Inflammatory macrophage (primary cell): ENCODE measurements at places on chromosomes 13 and 19.

DNA sequence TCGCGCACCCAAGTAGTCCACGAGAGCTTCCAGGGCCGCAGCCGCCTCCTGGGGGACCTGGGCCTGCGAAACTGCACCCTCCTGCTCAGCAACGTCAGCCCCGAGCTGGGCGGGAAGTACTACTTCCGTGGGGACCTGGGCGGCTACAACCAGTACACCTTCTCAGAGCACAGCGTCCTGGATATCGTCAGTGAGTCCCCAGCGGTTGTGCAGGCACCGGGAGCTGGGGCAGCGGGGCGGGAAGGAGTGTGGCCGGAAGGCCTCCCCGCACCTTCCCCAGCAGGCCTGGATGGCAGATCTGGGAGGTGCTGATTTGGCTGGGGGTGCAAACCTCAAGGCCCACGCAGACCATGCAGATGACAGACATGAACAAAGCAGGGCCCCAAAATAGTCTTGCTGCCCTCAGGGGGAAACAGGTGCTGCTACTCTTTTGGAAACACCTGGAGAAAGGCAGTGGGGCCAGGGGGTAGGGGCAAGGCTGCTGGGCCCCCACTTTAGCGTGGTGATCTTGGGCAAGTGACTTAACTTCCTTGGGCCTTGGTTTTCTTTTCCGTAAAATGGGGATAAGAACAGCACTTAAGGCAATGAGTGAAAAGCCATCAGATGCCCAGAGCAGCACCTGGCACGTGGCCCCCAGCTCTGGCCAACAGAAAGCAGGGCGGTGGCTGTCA is 4.0 kb downstream of the MAG start:
- no peak for DNase-seq

- no peak for DNase-seq
These were observed 315.0 kb upstream of the SPRY2 start for GRCh38 chr13:80655778-80656511.

DNA sequence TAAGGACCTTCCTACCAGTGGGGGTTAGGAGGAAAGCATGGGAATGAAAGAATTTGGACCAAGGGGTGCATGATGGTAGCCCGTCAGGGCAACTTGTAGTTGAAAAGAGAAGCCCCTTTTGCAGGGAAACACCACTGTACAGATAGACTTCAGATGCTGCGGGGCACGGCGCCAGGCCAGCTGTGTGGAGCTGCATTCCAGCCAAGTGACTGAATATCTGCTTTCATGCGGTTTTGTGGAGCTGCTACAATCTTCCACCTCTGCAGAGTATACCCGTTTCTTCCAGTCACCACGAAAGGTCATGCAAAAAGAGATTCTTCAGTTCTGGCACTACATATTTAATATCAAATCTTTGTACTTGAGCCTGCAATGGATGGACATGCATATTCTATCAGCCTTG is 104.7 kb downstream of the RGCC start:
- DNase-seq, result no peak

DNA sequence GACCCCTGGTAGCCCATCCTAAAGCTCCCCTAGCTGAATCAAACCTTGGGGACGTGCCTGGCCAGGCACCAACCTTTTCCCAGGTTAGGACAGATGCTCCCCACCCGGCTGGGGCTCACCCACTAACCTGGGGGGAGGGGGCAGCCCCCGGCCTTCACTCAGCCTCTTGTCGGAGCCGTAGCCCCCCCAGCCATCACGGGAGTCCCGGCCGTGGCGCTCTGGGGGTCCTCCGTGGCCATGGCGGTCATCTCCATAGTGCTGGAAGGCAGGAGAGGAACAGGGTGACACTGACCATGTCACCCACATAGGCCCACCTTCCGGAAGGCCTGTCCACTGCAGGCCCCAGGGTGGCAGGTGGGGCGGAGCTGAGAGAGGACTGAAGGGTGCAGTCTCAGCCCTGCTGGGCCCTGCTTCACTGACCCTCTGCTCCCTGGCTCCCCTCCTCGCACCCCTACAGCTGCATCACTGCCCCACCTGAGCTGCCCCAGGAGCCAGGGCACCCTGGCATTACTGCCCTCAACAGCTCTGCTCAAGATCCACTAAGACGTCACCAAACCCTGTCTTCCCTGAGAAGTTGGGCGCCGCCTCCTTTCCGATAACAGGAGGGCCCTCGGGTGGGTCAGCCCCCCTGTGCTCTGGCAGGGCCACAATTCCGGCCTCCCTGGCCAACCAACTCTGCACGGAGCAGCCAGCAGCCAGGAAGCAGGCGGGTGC is 22.6 kb upstream of the TINCR start:
- DNase-seq, result no peak

- no peak for DNase-seq
These were observed 60.2 kb downstream of the THSD1 start for GRCh38 chr13:52345631-52346251.

GRCh38 chr19:48396824-48397176 is 3.3 kb downstream of the GRIN2D start:
- no peak for DNase-seq

DNA sequence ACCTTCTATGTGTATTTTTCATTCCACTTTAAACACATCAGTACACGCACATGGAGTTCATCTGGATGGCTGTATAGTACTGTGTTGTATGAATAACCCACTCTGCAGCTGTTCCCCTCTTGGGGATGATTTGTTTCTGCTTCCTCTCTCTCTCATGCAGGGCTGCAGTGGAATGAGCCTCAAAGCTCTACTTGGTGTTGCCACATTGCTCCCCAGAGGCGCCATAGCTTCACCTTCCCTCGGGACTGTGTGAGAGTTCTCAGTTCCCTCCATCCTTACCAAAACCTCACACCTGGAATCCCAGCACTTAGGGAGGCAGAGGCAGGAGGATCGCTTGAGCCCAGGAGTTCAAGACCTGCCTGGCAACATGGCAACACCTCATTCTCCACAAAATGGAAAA is 28.4 kb upstream of the GPR183 start:
- DNase-seq, result no peak

DNA sequence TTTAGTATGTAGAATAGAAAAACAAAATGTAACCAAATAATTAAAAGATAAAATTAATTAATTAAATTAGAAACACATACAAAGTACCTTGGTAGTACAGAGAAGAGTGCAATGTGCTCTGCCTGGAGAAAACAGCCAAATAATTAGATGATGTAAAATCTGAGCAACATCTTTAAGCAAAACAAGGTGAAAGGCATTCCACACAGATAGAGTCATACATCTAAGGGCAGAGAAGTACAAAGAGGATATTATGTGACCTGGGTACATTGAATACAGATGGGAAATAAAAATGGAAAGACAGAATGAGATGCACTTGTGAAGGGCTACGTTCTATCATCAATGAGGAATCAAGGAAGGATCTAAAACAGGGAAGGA is 25.2 kb upstream of the FNDC3A start:
- DNase-seq, result no peak

DNA sequence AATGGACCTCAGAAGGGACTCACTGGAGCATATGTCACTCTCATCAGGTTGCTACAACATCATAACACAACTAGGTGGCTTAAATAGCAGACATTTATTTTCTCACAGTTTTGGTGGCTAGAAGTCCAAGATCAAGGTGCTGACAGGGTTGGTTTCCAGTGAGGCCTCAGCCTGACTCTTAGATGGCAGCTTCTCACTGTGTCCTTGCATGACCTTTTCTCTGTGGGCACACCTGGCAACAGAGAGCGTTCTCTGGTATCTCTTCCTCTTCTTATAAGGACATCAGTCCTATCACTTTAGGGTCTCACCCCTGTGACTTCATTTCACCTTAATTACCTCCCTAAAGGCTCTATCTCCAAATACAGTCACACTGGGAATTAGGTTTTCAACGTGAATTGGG is 74.5 kb downstream of the CYSLTR2 start:
- no peak for DNase-seq

GRCh38 chr13:31894931-31895330 is 136.6 kb upstream of the FRY start:
- no peak for DNase-seq

DNA sequence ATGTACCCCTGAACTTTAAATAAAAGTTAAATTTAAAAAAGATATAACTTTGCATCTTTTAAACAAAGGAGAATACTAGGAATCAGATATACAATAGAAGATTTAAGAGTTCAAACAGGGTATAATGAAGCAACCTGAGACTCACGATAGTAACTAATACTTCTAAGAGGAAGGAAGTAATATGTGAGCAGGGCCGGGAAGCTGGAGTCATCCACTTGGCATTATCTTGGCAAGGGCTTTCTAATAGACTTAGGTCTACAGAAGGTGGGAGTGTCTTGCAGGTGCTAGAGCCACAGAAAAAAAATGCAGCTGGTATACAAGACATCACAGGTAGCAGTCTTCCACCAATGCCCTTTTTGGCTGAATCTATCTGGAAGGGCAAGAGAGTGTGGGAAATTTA is 231.9 kb downstream of the KCTD12 start:
- DNase-seq, result no peak

DNA sequence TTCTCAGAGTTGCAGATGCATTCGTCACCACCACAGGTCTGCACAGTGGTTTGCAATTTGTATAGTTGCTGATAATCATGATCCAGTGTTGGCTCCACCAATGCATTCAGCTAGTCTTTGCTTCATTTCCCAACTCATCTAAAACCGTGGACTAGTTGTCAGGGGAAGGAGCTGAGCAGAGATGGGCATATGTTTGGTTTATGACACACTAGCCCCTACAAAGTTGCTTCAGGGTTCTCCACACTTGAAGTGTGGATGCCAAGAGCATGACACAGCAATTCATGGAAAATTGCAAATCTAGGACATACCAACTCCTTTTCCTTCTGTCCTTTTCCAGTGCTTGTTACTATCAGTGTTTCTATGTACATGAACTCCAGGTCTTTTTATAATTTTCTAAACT is 168.0 kb downstream of the TNFSF13B start:
- no peak for DNase-seq

DNA sequence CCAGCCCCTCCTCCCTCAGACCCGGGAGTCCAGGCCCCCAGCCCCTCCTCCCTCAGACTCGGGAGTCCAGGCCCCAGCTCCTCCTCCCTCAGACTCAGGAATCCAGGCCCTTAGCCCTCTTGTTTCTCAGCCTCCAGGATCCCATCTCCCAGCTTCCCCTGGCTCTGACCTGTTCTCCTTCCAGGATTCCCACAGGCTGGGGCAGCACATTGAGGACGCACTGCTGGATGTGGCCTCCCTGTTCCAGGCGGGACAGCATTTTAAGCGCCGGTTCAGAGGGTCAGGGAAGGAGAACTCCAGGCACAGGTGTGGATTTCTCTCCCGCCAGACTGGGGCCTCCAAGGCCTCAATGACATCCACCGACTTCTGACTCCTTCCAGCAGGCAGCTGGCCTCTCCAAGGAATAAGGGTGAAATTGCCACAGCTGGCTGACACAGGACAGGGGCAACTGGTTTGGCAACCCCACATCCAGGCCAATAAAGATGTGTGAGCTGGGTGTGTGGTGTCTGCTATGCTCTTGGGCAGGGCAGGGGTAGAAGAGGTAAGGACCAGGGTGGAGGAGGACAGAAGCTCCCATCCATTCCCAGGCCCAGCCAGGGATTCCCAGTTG is 22.4 kb downstream of the CPT1C start:
- no peak for DNase-seq

GRCh38 chr13:90565985-90566713 is 781.3 kb upstream of the MIR17HG start:
- DNase-seq, result no peak

DNA sequence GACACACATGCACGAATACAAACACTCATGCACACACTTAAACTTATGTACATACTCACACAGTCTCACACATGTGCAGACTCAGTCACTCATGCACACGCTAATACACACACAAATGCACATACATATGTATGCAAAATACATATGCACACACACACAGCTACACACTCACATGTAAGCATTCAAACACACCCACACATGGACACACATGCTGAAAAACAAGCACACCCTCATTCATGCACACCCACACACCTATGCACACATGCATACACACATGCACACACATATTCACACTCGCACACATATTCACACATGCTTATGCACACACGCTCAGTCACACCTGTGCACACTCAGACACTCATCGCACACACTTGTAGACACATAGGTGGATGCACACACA is 9.3 kb downstream of the MUC16 start:
- DNase-seq, result no peak

DNA sequence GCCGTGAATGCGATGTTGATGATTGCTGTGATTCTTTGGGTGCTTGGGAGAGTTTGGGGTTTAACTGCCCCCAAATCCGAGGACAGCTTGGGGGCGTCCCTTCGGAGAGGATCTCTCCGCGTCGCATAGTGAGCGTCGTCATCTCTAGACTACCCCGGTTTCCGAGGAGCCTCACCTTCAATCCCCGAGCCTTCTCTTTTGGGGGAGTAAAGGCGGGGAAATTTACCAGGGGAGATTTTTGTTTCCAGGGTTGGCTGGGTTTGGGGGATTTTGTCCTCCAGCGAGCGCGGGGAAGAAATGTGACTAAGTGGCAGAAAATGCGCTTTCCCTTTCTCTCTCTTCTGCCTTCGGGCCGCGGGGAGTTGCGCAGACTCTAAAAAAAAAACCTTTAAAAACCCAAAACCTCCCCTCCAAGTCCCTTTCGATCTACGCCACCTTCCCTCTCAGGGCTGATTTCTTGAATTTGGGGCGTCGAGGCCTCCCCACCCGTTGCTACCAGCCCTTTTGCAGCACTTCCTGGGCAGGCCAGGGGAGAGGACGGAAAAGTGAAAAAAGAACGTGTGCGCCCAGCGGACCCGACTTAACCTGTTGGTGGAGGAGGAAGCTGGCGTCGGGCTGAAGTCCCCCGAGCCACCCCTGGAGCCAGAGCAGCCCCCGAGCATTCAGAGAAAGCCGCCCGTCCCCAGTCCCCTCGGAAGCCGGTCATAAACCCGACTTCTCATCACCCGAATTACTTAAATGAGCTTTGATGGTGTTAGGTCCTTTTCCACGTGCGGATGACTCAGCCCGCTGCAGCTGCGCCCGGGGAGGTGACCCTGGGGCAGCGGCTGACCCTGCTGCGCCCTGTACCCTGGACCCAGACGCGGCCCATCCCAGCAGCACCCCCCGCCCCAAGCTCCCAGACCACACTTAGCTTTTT is 17.7 kb downstream of the NFIX start:
- peak; percentile 39 for DNase-seq

DNA sequence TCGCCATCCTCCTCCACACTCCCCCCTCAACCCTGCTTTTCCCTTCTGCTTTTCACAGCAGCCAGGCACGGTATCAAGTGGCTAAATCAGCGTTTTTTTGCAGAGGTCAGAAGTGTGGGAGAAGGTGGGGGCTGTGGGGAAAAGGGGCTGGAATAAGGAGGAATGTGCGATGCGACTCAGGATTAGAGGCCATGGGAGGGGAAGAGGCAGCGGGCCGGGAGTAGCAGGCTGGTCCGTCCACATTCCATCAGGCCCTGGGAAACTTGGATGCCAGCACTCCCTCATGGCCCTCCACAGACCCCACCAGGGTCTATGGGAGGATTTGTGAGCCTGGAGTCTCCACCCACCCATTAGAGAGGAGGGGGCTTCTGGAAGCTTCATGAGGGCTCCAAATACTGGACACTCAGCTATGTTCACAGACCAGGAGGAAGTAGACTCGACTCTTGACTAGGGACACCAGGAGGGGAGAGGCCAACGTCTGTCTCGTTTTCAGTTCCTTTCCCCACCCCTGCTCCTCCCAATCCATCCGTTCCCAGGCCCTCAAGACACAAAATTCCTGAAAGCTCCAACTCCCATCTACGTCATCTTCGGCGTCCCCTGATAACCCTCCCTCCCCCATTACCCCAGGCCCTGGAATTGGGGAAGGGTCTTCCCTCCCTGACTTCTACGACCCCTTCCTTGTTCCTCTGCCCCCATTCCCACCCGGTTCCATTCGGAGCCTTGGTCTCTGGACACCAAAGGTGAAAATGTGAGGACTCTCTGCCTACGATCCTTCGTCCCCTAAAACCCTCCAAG is 3.3 kb upstream of the KCNC3 start:
- peak; percentile 48 for DNase-seq
